ENCODE measurements at places on chromosomes 2 and 18.

- DNase-seq: no peak
Measured at GRCh38 chr2:66469214-66469902, 34.4 kb downstream of the MEIS1 start.

DNA sequence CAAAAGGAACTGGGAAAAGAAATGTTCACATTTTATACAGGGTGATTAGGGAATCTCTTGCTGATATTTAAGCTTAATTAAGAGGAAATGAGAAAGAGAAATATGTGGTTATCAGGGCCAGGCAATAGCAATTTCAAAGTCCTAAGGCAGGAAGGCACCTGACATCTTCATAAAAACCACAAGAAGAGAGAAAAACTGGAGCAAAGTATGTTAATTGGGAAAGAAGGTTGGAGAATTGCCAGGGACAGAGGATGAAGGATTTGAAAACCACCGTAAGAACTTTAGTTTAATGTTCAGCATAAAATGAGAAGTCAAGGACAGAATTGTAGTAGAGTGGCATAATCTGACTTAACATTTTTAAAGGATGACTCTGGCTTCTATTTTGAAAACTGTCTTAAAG, 691.8 kb upstream of the NRXN1 start:
- DNase-seq: no peak

GRCh38 chr2:229456091-229456490, 185.0 kb upstream of the PID1 start:
- no peak for DNase-seq

DNA sequence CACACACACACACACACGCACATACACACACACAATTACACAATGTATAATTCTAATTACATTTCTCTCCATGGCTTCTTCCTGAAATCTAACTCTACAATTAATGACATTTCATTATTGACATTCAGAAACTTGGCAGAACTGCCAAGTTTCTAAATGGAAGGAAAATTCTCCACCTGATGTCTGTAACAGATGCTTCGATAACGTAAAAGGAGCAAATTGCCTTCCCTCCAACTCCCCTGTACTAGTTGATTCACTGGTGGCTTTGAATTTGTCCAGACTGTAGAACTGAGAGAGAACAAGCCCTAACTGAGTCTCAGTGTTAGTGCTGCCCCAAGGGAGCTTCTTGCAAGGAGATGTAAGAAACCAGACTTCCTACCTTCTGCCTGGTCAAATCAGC, 255.1 kb upstream of the TMEM200C start:
- no peak for DNase-seq

- DNase-seq: no peak
Measured at GRCh38 chr2:33051586-33052360, 105.0 kb downstream of the LTBP1 start.

GRCh38 chr2:55923982-55924321, 370 bp upstream of the EFEMP1 start:
- DNase-seq: no peak

- no peak for DNase-seq
Measured at GRCh38 chr2:46578961-46579360, 99.6 kb downstream of the TMEM247 start.

- DNase-seq: no peak
Measured at GRCh38 chr18:26386002-26386401, 159.8 kb downstream of the TAF4B start.

DNA sequence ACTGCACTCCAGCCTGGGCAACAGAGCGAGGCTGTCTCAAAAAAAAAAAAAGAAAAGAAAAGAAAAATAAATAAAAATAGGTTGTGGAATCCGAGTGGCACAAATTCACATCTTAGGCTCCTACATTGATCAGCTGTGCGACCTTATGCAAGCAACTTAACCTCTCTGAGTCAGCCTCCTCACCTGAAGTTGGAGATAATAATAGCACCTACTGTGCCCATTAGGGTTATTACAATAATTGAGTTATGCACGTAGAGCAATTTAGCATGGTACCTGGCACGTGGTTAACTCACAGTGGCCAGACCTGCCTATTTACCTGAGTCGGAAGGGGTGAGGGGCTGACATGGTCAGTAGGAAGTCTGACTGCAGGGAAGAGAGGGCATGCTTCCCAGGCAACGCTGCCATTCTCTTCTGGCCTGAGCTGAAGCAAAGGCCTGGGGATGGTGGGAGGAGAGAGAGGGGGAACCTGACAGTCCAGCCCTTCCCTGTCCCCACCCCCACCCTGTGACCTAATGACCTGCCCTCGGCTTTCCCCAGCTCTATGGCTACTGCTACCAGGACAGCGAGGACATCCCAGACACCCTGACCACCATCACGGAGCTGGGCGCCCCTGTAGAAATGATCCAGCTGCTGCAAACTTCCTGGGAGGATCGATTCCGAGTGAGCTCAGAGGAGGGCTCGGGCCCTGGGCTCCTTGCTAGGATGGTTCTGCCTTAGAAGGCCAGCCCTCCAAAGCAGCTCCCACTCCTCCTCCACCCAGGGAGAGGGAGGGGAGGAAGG, 5.1 kb downstream of the PKDCC start:
- no peak for DNase-seq

GRCh38 chr2:101881131-101881530, 110.6 kb upstream of the IL1R2 start:
- DNase-seq: no peak

- DNase-seq: no peak
Measured at GRCh38 chr2:215529271-215529670, 93.4 kb upstream of the FN1 start.

DNA sequence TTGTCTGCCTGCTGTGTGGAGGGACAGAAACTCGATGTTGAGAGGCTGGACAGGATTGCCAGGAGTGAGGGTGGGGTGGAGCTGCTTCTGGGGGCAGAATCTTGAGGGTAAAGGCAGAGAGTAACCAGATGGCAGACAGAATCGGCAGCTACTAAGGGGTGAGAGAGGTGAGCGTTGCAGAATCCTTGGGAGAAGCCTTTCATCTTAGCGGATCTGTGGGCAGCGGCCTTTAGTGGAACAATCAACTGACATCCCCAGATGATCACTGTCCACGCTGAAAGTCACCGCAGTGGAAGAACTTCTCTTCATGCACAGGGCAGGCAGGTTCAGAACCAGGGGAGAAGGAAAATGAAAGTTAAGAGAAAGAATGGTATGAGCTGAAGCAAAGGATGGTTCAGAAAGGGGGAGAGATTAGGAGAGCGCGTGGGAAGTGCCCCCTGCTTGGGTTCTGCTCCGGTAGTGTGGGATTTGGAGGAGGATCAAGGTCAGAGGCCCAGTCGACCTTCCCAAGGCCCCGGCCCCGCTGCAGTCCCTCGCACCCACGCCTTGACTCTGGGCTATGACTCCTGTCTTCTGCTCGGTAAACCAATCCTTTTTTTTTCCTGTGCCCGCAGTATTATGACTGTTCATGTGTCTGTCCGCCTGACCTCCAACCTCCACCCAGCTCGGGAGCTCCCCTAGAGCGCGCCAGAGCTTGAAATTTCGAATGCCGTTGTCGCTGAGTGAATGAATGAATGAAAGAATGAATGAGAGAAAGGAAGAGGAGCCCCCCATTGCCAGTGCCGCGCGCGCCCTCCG, 584 bp downstream of the BOLA3 start:
- DNase-seq: no peak

- DNase-seq: no peak
Measured at GRCh38 chr18:12059334-12060181, 34.1 kb upstream of the ANKRD62 start.

GRCh38 chr2:160239436-160239835, 39.4 kb upstream of the ITGB6 start:
- no peak for DNase-seq

DNA sequence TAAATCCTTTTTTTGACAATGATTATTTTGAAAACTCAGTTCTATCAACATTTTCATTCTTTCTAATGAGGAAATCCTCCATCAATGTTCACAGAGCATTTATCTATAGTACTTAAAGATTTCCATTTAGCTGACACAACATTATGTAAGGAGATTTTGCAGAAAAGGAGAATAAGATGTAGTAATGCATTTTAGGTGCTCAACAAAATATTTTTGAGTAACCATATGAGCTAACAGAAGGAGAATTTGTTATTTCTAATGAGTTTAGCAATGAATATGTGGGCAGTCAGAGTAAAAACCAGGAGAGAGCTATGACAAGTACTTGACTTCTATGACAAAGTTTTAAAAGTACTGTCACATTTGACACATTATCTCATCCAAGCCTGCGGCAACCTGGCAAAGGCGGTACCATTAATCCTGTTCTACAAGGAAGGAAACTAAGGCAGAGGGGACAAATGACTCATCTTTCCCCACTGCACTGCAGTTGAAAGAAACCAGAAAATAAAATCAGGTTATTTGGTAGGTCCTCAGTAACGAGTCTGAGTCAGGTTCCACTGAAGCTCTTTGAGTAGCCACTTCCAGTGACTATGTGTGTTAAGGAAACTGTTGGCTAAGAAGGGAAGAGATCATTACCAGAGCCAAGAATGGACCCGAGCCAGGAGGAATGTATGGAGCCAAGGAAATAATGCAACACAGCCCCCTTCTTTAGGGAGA, 134.1 kb upstream of the ITGB6 start:
- no peak for DNase-seq

DNA sequence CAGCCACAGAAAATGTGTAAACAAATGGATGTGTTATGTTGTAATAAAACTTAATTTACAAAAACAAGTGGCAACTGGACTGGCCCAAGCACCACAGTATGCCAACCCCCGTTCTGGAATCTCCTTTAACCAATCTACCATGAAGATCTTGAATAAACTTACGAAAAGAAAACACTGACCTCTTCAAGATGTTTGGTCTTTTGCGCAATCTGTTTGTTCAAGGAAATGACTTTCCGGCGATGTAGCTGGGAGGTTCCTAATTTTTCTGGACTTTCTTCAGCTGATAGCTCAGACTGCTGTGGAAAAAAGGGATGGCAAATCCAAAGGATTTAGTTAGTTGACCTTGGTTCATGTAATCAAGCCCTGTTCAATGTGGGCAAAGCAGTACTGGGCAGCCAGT, 55.7 kb downstream of the CCDC93 start:
- no peak for DNase-seq

- DNase-seq: no peak
Measured at GRCh38 chr2:137252934-137253333, 487.6 kb downstream of the THSD7B start.

DNA sequence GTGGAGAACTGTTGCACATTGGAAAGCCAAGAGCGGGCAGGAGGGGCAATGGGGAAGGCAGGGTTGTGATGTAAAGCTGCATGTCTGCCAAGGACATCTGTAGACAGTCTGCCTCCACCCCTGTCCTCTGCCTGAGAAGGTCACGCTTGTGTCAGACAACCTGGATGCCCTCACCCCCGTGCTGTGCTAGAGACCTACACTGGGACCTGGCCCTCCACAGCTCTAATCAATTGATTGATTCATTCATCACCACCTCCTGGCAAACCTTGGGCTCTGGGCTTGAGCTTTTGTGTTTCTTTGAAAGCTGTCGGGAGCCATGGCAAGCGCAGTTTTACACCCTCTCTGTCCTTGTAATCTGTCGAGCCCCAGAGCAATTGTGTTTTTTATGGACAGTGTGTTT, 41.1 kb downstream of the MARCO start:
- no peak for DNase-seq

DNA sequence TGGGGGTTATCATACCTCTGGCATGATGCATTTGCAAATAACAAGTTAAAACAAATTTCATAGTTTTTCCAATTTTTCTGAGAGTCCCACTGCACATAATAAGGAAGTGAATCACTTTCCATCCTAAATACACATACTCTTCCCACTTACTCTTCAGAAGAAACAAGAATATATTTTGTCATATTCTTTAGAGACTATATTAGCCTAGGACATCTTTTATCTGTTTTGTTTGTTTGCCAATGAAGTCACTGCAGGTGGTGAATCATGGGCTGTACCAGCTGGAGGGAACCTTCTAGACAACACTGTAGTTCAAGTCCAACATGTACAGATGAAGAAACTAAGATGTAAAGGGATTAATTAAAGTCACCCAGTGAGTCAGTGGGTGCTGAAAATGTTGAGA, 116.8 kb downstream of the XIRP2 start:
- DNase-seq: no peak

GRCh38 chr2:132797556-132797955, 127.6 kb upstream of the LYPD1 start:
- no peak for DNase-seq

- no peak for DNase-seq
Measured at GRCh38 chr2:74540291-74540690, 10.6 kb downstream of the HTRA2 start.

GRCh38 chr2:191857259-191857805, 10.4 kb upstream of the CAVIN2 start:
- DNase-seq: no peak

DNA sequence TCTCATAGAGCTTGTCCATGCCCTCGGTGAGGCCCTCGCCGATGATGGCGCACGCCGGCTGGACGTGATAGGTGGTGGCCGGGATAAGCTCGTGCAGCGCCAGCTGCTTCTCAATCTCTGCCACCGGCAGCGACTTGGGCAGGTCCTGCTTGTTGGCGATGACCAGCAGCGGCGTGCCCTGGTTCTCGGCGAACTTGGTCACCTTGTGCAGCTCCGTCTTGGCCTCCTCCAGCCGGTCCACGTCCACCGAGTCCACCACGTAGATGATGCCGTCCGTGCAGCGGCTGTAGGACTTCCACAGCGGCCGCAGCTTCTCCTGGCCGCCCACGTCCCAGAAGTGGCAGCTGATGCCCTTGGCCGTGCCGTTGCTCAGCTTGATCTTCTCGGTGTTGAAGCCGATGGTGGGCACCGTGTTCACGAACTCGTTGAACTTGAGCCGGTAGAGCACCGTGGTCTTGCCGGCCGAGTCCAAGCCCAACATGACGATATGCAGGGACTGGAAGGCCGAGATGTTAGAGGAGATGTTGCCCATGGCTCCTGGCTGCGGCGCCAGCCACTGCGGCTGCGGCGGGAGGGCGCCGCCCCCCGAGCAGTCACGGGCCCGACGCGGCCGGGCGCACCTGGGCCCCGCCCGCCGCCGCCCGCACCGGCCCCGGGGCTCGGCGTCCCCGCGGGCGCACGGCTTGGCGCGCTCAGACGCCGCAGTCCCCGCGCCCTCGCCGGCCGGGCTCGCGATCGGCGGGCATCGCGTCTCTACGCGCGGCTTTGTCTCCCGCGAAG, 636 bp downstream of the ARL4C start:
- DNase-seq: no peak

GRCh38 chr2:26782876-26783704, 2.8 kb upstream of the CENPA start:
- DNase-seq: no peak

Measured in C1 segment of cervical spinal cord (tissue), 14 donors.